ENCODE measurements at places on chromosomes 6 and 20.

DNA sequence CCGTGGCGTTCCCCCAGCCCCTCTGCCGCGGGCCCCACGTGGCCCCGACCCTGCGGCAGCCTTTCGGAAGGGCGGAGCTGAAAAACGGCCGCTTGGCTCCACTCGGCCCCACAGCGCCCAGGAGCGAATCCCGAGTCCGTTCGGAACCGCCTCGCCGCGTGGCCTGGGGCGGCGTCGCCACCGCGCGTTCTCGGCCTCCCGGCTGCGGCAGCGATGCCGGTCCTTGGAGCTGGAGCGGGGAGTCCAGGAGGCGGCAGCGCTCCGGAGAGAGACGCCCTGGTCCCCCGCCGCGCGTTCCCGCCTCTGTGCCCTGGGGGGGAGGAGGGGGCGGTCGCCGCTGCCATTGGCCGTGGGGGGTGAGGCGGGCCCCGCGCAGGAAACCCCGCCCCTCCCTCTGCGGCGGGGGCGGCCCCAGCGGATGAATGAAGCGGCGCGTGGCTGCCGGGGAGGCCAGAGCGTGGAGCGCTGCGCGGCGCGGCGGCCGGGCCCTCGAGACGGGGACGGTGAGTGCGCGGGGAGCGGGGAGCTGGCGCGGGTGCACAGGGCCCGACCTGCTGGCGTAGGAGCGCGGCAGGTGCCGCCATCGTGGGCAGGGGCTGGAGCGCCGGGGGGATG is at the start of gene SLCO4A1:
TSS of gene SLCO4A1 (plus strand) at position 453 of the 615 bp plus-strand sequence. CDS start 13,952 bp downstream, outside the sequence.
- DNase-seq = no peak

GRCh38 chr6:128505603-128506002 is 14.8 kb downstream of the PTPRK start:
- DNase-seq = no peak

GRCh38 chr20:60233018-60233630 is 274.9 kb downstream of the CDH26 start:
- no peak for DNase-seq

DNA sequence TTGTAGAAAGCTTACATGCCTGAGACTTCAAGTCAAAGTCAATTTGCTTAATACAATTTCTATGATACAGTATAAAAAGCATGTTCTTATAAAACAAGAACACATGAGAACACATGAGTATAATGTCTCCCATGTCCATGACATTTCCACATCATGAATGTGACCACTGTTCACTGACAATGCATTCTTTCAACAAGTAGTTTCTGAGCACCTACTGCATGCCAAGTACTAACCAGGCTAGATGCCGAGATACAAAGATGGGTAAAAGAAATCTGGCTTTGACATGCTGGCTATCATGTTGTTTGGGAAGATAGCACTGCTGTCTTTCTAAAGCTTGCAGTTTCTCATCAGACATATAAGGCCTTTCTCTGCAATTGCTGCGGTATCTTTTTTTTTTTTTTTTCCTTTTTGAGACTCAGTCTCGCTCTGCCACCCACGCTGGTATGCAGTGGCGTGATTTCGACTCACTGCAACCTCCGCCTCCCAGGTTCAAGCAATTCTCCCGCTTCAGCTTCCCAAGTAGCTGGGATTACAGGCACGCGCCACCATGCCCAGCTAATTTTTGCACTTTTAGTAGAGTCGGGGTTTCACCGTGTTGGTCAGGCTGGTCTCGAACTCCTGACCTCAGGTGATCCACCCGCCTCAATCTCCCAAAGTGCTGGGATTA is 123.6 kb upstream of the DST start:
- DNase-seq = no peak

DNA sequence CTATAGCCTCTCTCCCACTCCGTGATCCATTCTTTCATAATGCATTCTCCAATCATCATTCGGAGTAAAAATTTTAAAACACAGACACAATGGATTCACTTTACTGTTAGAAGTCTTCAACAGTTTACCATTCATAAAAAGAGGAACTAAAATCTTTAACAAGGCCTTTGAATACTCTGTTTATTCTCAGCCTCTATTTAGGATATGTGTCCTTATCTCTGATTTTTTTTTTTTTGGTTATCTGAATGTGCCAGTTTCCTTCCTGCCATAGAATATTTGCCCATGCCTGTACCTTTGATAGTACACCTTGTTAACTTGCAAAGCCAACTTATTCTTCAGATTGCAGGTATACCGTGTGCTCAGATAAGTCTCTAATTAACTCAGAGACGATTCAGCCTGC is 11.1 kb downstream of the CRISP1 start:
- DNase-seq = no peak

DNA sequence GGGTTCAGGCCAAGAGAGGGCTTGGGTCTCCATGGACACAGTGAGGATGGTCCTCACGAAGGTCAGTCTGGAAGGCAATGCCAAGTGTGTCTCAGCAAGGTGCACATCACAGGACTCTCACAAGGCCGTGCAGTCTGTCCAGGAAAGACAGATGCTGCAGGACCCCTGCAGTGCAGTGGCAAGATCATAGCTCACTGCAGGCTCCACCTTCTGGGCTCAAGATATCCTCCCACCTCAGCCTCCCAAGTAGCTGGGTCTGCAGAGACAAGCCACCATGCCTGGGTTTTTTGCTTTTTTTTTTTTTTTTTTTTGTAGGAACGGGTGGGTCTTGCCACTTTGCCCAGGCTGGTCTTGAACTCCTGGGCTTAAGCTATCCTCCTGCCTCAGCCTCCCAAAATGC is 26.4 kb downstream of the ZMYND8 start:
- no peak for DNase-seq

DNA sequence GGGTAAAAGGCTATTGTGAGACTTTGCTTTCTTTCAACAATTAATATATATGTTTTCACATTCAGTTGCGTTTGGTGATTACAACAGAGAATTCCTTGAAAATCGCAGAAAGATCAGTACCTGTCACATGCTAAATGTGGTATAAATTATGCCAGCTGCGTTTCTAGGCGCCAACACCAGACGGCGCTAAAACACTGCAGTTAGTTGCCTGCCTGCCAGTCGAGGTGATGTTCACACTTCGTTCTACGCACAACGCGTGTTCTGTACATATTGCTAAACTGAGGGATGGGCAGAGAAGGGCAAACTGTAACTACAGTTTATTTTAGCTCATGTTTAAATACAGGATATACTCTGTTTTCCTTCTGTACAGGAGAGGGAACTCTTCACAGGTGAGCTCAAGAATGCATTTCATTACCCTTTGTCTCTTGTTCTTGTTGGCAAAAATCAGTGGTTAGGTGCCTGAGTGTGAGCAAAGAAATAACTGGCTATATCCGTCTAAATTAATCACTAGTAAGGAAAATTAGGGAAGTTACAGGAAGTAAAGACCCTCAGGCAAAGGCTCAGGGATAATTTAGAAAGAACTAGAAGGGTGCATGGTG is 100.1 kb upstream of the RGS17 start:
- peak; percentile 17 for DNase-seq

- DNase-seq = no peak
Measured at GRCh38 chr6:45870531-45870930, 145.1 kb downstream of the CLIC5 start.

- no peak for DNase-seq
Measured at GRCh38 chr20:63542031-63542559, 4.9 kb upstream of the PTK6 start.

- DNase-seq = no peak
Measured at GRCh38 chr6:35161266-35161665, 20.1 kb upstream of the TCP11 start.

- no peak for DNase-seq
Measured at GRCh38 chr6:44530209-44530909, 142.9 kb downstream of the CDC5L start.

Data from substantia nigra (tissue), 51 donors.